Activated effector memory CD4-positive, alpha-beta T cell treated with Interleukin-2 at 50 U/mL for 16 hours (primary cell): ENCODE measurements at places on chromosomes 5 and 9.

DNA sequence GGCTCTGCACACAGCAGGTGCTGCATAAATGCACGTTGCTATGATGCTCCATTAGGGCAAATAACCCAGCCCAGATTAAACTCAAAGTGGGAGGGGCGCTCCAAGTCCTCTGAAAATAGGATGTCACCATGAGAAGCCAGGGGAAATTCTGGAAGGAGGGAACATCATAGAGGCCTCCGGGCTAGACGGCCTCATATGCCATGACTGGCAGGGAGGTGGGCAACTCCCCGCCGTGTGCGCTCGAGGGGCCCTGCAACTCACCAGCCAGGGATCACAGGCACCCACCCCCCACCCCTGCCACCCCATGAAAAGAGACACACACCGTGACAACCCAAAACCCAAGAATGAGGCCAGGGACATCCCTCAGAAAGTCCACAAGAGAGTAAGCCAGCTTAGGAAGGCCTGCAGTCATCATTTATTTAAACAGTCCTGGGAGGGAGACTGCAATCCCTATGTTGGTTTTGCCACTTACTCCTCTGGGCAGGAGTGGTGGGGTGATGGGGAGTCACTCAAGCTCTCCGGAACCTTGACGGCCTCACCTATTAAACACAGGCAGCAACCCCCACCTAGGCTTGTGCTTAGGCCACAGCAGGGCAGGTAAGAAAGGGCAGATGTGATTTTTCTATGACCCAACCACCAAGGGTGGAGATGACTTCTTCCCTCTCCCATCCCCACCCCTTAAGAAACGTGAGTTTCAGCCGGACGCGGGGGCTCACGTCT lies 4.0 kb downstream of the VAV2 start:
- no peak for DNase-seq

DNA sequence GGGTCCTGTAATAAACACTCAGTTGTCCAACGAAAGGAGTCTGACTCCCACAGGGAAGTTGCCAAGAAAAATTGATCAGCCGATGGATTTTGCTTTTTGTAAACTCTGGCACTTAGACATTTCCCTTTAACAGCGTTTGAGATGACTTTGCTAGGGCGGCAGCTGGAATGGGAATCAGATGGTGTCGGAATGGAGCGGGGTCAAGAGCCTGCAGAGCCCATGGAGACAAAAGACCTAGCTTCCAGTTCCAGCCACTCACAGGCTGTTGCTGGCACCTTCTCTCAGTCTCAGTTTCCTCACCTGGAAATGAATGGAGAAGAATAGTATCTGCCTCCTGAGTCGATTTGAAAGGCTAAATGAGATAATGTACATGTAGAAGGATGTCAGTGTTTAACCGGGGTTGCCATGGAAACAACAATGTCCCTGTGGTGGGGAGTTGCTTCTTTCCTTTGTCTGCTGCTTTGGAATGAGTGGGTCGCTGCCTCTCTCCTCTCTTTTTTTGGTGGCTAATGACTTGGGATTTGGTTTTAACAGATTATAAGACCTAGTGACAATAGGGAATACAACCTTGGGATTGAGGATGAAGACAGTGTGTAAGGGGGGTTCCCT lies 137.4 kb downstream of the GAS1 start:
- DNase-seq = no peak

DNA sequence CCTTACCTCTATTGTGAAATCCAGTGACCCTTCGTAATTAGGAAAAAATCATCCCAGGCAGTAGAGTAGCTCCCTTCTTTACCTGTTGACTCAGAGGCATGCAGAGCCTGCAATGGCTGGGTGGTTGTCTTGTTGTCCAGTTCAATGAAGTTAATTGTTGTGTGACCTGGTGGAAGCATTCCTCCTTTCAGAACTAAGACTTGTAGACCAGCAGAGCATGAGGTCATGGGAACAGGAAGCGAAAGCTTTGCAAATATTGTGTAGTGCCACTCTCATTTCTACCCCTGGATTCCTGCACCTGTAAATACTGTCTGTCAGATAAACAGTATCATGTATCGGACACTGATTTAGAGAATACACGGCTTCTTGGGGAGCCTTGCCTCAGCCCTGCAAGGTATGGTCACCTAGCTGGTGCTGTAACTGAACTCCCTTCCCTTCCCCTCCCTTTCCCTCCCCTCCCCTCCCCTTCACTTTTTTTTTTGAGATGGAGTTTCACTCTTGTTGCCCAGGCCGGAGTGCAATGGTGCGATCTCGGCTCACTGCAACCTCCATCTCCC lies 5.7 kb upstream of the PRXL2C start:
- no peak for DNase-seq

DNA sequence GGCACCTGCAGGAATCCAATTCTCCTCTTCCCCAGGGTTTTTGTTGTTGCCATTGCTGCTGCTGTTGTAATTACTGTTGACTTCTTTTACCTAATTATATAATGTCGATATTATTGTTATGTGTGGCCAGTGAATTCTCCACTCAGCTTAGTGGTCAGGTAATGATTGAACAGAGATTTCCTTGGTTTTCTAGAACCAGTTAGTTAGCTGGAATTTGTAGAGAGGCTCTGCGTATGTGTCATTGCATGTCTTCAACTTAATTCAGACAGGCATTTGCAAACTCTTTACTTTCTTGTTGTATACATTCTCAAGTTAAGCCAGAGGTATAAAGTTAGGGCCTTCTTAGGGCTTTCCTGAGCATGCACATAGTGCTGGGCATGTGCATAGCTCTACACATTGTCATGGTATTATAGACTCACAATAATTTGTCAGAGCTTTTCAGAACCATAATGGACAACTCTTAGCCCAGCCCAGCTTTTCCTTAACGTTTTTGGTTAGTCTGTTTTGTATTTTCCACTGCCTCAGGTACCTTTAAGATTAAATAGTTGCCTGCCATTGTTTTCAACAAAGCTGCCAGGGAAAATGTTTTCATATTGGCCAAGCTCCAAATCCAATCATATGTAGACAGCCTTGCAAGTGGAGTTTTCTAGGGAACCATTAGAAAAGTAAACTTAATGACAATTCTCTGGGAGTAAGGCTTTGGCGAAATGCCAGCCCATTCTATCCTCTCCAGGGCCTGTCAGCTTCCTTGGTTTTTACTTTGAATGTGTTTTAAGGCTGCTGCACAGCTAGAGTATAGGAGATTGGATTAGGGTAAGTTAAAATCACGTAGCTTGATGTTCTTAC lies 68.1 kb downstream of the UBE2R2 start:
- DNase-seq = no peak

DNA sequence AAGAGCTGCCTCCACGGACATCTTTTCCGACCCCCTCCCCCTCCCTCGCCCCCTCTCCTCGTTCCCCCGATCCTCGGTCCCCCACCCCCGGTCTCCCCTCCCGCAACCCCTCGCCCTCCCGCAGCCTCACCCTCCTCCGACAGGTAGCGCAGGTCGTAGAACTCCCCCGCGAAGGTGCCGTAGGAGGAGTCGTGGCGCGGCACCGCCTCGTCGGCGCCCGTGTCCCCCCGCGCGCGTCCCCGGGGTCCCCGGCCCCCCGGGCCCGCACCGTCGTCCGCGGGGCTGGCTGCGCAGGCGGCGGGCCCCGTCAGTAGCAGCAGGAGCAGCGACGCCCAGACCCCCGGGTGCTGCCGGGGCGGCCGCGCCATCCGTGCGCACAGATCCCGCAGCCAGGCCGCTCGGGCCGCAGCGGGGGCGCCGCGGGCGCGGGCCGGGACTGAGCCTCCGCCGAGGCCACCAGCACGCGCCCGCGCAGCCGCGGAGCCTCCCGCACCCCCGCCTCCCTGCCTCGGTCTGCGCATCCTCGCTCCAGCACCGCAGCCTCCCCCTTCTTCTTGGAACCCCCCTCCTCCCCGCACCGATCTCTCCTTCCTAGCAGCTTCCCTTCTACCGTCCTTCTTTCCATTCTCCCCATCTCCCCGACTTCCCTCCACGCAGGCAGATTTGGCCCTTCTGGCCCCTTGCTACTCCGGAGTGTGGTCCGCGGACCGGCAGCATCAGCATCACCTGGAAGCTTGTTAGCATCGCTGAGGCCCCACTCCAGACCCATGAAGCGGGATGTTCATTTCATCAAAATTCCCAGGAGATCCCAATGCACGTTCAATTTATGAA lies at the start of gene FRRS1L:
Gene FRRS1L, minus strand, starts transcription at position 479 of the 831 bp plus-strand sequence. Its CDS starts 111 bp downstream, at position 368.
- DNase-seq = no peak

DNA sequence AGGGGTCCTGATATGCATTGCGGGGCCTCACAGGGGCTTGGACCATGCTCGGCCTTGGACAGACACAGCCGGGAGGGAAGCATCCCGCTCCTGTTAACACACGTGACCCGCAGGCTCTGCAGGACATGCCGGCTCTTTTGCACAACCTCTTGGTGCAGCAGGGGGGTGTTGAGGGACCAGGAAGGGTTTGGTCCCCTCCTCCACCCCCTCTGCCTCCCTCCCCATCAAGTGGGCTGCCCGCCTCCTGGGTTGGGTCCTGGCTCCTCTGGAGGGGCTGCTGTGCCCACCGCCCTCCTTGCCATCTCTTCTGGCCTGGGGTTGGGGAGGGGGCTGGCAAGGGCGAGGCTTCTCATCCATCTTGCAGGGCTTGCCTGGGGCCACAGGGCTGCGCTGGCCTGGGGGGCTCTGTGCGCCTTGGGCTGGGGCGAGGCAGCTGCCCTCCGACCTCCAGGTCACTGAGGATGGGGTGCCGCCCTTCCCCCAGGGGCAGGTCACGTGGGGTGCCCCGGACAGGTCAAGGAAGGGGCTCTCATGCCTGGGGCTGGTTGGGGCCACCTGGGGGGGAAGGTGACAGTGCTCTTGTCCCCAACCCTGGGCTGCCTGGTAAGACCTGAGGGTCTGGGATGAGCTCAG lies 16.8 kb upstream of the SLC9A3 start:
- no peak for DNase-seq

- DNase-seq = no peak
Observed at GRCh38 chr5:1000329-1000728, 8.3 kb upstream of the NKD2 start.

DNA sequence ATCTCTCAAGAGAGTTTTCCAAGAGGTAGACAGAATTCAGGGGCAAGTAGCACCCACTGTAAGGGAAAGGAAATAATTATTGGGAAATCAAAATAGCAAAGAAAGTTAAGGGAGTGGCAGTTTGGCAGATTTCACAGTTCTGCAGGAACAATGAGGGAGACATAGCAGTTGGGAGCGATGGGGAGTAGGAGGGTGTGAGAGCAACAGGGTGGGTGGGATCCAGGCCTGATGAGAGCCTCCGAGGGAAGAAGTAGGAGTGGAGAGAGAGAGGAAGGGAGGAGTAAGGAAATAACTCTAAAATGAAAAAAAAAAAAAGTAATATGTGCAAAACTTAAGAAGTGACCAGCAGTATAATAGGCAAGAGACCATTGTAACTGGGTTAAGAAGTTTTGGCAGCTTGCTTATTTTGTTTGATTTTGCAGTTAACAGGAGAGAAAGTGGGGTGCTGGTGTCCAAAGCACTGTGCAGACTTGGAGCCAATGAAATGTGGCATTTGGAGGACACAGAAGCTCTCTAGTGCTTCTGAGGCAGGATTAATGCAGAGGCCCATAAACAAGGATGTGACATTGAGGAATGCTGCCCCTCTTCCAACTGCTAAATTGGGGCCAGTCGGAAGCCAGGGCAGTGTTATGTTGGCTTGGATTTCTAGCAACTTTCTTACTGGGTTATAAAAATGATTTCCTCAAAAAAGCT lies 10.2 kb downstream of the TNFAIP8 start:
- DNase-seq = no peak

DNA sequence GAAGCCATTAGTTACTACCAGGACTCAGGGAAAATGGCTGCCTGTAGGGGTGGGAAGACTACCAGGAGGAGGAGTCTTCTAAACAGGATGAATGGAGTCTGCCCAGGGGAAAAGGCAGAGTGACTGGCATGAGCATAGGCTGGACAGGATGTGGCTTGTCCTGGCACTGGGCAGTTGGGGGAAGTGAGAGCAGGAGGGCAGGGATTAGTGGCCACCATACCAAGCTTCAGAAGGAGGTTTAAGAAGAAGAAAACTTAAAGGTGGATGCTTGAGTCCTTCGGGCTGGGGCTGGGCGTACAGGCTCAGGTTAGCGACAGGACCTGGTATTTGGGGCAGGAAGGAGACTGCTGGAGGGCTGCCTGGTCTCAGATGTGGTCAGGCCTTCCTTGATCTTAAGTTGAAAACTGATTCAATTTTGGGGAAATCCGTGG lies 5.0 kb upstream of the NSD1 start:
- no peak for DNase-seq

- DNase-seq = no peak
Observed at GRCh38 chr5:149341876-149342275, 3.4 kb upstream of the GRPEL2 start.

GRCh38 chr5:98770209-98770910 lies 3.1 kb upstream of the RGMB start:
- peak; percentile 16 for DNase-seq

DNA sequence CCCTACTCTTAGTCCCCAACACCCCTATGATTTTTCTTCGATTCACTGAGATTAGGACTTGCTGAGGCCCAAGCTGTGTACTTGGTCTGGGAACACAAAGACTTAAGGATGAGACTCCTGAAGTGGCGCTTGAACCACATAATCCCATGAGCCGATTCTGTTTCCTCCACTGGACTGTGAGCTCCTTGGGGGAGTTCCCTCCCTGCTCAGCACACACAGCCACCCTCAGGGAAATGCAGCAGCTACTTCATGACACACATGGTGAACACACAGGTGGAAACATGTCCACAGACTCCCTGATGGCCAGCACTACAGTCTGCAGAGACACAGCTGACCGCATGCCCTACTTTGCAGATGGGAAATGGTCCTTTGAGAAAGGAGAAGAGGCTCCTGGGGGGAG lies 101.1 kb downstream of the C5orf15 start:
- no peak for DNase-seq

DNA sequence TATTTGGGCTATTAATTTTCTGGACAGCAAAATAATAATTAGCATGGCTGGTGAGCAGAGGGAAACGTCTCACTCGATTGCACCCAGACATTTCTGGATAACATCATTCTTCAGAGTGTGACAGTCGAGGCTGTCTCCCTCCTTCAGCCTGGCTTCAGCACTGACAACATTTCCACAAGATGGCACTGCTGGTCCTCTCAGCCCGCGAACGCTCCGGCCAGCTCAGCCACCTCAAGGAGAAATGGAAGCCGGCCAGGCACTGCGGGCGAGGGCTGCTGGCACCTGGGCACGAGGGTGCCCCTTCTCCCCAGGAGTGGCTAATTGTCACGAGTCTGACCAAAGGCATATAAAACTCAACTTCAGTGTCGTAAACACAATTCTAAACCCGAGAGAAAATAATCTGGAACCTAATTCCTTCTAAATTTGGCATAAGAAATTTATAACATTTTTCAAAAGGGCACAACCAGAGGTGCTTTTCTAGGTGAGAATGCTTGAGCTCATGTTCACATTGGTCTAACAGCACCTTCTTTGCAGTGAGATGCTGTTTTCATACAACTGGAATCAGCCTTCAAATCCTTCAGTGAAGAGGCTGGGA lies 65.9 kb downstream of the DAP start:
- no peak for DNase-seq

DNA sequence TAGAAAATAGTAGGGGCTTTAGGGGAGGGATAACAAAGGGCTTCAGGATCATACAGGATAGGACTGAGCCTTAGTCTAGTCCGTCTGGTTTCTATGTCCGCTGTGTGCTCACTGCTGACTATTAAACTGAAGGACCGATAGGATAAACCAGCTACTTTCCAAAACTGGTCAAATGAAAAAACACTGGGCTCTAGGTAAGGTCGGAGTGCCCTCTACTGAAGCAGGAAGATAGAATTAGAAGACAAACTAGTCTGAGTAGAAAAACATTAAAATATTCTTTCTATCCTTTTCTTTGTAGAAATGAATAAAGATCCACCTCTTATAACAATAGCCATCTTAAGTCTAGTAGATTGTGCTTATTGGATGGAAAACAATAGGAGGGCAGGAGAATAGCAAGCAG lies 133.6 kb downstream of the CEMIP2 start:
- no peak for DNase-seq
